ENCODE measurements at places on chromosomes 6 and 20. TPM values are rescaled to one million over a fixed set of nuclear protein-coding genes. Genes with fewer than 3 reads are reported as not detected.

GRCh38 chr20:50704971-50705370, 13.6 kb upstream of the RIPOR3 start:
- no peak for DNase-seq

Gene LY6G6C
- polyA plus RNA-seq: 0.47 TPM

GRCh38 chr20:50711113-50711825, 19.9 kb upstream of the RIPOR3 start:
- no peak for DNase-seq

GRCh38 chr6:31081872-31082271, 30.5 kb downstream of the C6orf15 start:
- no peak for DNase-seq

DNA sequence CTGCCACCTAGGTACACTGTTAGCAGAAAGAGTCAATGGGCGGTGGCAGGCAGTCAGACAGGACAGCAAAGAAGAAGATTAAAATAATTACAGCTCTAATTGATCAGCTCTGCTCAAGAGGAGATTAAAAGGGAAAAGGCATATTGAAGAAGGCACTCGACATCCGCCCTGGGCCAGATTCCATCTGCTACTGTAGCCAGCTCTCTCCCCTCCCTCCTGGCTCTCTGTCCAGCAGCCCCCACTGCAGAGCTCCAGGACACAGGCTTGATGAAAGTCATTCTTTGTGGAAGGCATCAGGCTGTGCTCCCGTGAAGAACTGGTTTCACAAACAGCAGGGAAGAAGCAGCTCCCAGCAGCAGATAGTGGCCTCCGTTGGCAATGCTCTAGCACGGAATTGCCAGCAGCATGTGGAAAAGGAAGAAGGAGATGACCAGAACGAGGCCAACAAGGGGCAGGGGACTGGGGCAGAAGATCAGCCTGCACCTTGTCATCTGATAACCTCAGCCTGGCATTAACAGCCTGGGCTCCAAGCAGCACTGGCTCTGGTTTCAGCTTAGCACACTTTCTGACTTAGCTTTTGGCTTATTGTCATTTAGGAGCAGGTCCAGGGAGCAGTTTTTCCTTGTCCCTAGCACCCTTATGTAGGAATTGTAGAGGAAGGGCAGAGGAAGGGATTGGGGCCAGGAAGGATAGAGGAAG, 465.9 kb downstream of the KIF16B start:
- DNase-seq: no peak

GRCh38 chr20:59273739-59274357, 26.6 kb upstream of the EDN3 start:
- DNase-seq: no peak

DNA sequence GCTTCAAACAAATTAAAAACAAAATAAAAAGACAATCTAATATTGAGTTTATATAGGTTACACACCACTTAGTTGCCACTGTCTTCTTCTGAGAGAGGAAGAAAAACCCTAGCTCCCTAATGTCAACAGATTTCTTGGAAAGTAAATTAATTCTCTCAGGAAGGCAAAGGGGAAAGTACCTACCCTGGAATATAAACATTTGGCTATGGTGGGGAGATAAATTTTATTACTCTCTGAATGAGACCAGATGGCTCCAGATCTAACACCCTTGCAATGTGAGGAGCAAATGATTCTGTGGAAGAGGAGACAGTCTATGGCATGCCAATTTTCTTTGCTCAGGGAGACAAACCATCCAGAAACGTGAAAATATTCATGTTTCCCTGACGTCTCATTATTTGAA, 4.3 kb upstream of the IL20RA start:
- no peak for DNase-seq

GRCh38 chr20:49346682-49347081, 68.8 kb upstream of the ZNFX1 start:
- DNase-seq: no peak

GRCh38 chr20:20796766-20797440, 84.5 kb upstream of the RALGAPA2 start:
- no peak for DNase-seq

GRCh38 chr6:139514819-139515218, 140.4 kb upstream of the CITED2 start:
- no peak for DNase-seq
